ENCODE measurements at places on chromosomes 1 and 21.

DNA sequence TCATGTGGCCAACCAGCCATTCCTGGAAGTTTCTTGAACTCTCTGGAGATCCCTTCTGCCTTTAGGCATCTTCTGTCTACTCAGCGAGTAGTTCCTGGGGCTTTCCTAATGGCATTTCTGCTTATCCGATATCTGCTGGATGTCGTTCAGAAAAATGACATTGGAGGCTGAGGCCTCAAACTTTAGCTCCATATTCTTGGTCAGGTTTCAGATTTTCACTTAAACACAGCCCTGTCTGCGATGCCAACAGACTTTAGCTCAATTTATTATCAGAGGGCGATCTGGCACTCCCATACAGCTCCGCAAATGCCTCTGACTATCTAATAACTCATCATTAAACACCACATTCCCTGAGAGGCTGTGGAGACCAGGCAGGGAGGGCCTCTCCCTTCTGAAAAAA lies 46.3 kb upstream of the ETS2 start:
- DNase-seq, result no peak

GRCh38 chr1:176998183-176998795 lies 166.2 kb downstream of the ASTN1 start:
- DNase-seq, result no peak

GRCh38 chr1:59078866-59079265 lies 218.0 kb upstream of the FGGY start:
- no peak for DNase-seq

- DNase-seq, result no peak
These were observed 105.5 kb downstream of the LRIG2 start for GRCh38 chr1:113178522-113178921.

DNA sequence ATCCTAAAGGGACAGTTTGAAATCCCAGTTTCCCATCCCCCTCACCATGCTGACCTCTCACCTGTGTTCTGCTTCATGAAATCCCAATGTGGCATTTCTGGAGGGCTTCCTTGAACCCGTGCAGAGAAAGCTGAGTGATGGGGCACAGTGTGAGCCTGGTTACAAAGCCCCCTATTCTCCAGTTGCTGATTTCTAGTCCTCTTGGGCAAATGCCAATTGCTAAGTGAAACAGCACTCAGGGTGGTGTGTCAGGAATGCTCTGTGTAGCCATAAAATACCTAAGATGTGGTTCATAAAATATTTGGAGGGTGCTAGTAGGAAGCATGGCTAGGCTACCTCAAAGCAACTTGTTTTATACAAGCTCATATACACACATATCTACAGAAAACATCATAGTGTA lies 32.0 kb downstream of the SUSD4 start:
- no peak for DNase-seq

DNA sequence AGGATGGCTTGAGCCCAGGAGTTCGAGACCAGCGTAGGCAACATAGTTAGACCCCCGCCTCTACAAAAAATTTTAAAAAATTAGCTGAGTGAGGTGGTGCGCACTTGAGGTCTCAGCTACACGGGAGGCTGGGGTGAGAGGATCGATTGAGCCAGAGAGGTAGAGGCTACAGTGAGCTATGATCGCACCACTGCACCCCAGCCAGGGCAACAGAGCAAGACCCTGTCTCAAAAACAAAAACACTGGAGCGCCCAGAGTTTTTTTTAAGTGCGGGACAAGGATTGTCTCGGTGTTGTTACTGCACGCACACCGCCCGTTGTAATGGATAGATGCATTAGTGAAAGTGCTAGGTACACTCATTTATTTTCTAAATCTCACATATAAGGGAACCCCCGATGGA lies 37.1 kb downstream of the PIK3CD start:
- DNase-seq, result no peak

DNA sequence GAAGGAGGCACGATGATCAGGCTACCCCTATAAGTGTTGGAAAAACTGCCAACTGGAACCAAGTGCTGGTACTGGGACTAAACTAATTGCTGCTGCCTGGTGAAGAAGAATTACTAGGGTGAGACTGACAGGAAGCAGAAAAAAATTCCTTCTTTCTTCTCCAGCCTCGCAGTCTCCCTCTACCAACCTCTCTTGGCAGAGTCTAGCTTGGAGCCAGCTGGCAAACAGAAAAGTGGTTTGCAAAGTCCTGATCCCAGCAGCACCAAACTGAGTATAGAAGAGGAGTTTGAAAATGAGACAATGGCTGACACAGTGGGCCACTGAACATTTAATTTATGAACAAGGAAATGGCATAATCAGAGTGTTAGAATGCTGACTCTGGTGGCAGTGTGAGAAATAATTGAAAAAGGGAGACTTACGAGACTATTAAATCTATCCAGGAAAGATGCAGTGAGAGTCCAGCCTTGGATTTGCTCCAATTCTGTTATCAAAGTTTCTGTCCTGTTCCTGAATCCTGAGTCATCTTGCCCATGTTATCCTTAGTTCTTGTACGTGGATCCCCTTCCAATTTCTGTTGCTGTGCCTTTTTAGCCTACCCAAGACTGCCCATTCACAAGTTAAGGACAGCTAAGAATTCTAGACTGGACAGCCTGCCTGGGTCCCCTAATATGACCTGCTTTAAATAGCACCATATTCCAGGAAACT lies 23.7 kb upstream of the DISP1 start:
- no peak for DNase-seq

DNA sequence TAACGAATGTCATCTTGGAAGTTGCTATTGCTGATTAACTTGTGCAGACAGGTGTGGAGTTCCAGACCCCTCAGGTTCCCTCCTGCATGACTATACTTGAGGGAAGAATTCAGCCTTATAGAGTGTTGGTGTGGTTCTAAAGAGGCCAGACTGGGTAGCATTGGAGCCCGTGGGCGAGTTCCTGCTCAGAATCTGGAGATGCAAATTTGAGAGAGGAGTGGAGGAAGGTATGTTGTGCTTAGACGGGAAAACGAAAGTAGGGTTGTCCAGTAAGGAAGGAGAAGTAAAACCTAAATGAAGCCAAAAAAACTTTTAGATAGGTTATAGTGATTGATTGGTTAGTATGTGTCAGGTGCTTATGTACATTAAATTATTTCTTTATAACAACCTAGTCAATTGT lies 79.2 kb downstream of the ZNF326 start:
- DNase-seq, result no peak

GRCh38 chr1:244384066-244384465 lies 67.6 kb downstream of the ADSS2 start:
- no peak for DNase-seq

- DNase-seq, result no peak
These were observed 68.0 kb upstream of the AKT3 start for GRCh38 chr1:243917863-243918565.

DNA sequence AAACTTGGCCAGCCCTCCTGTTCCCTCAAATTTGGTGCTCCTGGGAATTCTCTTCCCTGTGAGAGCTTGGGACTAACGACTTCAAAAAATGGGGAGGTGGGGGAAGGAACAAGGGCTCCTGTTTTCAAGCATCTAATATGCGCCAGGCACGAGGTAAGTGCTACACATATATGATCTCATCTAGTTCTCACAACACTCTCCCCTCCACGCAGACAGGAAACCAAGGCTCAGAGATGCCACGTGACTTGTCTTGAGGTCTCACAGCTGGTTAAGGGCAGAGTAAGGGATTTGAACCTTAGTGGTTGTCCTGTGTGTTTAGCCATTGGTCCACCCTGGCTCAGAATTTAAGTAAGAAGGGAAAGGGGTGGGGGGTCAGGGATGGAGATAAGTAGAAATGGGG lies 125.9 kb downstream of the DMRTB1 start:
- DNase-seq, result peak; percentile 18

GRCh38 chr1:213448360-213448759 lies 397.3 kb downstream of the RPS6KC1 start:
- DNase-seq, result no peak

- DNase-seq, result no peak
These were observed 182.9 kb downstream of the BACH1 start for GRCh38 chr21:29481641-29482040.

DNA sequence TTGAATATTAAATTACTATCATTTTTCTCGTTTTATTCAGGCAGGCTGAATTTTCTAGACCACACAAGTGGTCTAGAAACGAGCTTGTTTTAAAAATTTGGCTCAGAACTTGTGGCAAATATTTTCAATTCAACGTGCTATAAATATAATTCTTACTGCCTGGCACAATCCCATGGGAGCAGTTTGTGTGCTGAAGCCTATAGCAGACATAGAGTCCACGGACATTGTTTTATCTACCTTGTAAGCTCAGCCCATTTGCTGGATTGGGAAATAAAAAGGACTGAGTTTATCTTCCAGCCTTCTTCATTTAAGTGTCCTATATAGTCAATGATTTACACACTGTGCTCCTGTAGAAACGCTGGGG lies 103.4 kb downstream of the ZBTB18 start:
- DNase-seq, result no peak

DNA sequence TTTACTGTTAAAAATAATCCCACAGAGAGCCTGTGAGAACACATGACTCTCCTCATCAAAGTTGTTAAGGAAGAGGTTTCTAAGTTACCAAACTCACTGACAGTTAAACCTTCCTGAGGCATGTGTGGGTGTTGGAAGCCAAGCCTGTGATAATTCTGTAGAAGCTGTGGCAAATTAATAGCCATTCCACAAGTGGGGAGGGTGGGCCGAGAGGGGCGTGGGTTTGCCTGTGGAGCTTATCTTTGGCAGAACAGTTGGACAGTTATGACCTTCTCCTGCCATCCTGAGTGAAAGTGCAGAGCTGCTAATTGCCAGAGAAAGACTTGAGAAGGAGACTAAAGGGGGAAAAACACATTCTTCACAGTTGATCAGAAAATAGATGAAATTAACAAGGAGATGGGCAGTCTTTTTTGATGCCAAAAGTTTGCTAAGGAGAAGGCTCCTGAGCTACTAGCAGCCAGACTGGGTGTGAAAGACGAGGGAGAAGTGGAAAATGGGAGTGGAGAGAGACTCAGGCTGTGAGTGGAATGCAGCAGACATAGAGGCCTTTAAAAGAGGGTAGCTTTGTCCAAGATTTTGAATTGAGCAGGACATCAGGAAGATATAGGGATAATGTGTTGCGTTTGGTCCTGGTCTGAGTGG lies 1.6 kb upstream of the PLA2G2C start:
- no peak for DNase-seq

DNA sequence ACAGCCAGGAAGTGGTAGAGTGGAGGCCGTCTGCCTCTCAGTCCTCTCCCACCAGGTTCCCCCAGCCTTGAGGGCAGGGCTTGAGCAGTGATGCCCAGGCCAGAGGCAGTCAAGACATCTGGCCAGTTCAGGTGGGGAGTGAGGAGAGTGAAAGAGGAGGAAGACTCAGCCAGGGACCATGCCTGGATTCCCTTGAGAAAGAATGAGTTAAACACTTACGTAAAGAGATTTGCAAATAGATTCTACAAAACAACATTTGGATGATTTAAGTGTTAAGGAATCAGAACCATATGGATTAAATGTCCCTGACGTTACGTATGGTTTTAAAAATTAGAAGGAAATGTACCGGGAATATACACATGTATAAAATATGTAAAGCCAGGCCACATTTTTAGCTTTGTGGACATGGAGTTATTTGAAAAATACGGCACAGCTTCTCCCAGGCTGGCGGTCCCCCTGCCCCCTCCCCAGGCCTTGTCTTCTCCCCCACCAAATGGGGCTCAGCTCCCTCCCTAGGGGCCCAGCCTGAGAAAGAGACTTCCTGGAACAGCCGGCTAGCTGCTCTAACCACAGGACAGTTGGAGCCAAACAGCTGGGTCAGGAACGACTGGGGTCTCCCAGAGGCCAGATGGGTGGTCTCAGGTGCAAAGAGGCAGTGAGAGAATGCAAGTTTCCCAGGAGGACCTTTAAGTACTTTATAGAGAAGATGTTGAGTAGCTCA lies 188.3 kb upstream of the EDN2 start:
- no peak for DNase-seq

GRCh38 chr1:29629401-29629800 lies 393.1 kb downstream of the PTPRU start:
- no peak for DNase-seq

DNA sequence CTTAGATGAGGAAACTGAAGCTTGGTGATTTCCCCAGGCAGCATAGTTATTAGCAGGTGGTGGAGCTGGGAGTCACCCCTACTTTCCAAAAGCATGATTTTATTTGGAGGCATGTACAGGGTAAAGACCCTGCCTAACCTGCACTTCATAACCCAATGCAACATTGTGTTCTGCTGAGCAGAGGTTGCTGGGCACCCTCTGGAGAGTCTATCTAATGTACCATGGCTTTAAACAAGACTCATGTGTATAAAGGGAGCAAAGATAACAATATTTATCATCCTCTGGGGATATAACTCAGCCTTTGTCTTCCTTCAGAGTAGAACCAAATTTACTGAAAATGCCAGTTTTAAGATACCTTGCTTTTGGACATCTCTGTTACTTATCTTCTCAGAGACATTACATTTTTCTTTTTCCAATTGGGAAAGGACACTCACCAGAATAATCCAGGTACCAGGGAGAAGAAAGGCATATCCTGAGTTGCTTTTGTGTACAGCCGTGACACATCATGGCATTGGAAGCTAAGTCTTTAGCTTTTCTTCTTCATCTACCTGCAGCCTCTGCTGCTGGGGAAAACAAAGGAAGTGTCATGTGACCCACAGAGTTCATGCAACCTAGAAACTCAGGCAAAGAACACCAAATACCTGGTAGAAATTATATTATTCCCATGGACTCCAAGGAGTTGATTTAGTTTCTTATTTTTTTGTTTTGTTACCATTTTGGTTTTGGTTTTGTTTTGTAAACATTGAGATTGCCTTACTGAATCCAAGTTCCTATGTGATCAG lies 39.6 kb downstream of the ELAVL4 start:
- DNase-seq, result no peak

- no peak for DNase-seq
These were observed 726 bp downstream of the TMEM54 start for GRCh38 chr1:32900371-32900955.

DNA sequence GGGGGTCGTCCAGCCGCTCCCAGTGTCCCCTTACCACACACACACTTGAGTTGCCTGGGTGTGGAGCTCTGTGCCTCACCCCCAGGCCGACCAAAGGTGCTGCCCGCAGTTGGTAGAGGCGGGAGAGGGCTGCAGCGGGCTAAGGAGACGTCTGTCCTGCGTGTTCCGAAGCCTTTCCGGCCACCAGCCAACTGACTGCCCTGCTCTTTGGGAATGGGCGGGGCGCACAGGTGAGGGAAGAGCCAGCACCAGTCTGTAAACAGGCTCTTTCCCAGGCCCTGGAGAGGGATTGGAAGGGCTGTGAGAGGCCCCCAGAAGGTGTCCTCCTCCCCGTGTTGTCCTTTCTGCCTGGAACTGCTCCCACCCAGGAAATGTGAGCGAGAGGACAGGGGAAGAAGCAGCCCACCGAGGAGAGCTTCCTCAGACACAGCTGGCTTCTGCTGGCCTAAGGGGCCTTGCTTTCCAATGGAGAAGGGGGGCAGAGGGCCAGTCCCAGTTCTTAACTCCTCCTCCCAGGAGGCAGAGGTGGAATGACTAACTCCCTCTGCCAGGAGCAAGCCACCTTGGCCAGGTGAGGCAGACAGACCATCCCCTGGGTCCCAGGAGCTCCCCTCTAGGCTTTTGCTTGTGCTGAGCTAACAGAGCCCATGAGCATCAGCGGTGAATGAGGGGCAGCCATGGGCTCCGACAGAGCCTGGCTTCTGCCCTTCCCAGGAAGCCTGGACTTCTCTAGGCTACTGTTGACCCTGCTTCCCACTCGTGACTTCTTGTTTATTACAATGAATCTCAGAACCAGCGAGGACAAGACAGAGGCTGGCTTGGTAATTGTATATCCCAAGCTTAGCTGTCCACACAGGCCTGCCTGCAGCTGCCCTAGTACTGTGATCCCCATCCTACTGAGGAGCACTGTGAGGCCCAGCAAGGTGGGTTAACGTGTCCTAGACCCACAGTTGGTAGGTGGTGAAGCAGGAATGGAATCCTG lies 158.1 kb upstream of the COA6 start:
- no peak for DNase-seq
